ENCODE measurements at places on chromosomes 3 and 15.

- DNase-seq = no peak
These were observed 23.2 kb downstream of the C2CD4B start for GRCh38 chr15:62141643-62142588.

DNA sequence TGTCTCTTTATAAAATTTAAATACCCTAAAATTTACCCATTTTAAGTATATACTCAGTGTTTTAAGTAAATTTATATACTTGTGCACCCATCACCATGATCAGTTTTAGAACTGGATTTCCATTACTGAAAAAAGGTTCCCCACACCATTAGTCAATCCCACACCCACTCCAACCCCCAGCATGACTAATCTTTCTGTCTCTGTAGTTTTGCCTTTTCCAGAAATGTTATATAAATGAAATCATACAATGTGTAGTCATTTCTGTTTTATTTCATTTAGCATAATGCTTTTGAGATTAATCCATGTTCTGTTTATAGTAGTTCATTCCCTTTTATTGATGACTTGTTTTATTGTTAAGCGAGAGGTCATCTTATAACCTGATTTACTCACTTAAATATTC is 66.1 kb upstream of the LIMD1 start:
- DNase-seq = no peak

DNA sequence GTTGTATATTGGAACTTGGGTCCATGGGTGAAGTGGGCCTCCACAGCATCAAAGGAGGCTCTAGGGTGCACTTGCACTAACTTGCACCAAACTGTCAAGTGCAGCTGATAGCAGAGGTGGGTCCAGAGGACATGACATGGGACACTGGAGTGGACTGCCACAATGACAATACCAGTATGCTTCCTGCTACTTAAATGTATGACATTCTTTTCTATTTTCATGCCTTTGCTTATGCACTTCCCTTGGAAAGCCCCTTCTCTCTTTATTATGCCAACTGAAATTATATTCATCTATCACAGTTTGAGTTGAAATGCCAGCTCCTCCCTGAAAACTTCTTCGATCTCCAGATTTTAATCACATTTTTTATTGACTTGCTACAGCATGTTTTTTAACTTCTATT is 101.8 kb downstream of the CFAP20DC start:
- DNase-seq = no peak

DNA sequence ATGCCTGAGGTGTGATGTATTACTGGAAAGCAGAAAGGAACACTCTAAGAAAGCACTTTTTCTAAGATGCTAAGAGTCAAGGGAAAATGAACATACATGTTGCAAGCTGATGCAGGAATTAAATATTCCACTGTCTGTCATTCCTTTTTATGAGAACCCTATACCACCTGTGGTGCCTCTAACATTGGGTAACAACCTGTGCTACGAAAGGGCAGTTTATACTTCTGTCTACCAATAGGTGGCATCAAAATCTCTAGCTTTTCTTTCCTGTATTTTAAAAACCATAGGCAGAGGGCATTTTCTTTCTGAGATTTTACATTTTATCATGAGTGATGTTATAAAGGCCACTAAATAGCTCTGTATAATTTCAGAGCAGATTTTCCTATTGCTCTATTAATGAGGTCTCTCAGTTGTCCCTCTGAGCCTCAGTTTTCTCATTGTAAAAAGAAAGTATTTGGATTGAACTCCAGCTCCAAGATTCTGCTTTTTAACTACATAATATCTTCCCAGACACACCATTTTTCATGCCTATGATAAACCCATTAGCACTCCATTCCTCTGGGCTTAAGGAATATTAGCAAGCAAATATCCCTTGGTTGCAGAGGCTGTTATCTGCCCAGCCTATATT is 3.5 kb upstream of the CPNE4 start:
- peak; percentile 49 for DNase-seq

GRCh38 chr3:18238332-18238731 is 186.8 kb downstream of the SATB1 start:
- no peak for DNase-seq

DNA sequence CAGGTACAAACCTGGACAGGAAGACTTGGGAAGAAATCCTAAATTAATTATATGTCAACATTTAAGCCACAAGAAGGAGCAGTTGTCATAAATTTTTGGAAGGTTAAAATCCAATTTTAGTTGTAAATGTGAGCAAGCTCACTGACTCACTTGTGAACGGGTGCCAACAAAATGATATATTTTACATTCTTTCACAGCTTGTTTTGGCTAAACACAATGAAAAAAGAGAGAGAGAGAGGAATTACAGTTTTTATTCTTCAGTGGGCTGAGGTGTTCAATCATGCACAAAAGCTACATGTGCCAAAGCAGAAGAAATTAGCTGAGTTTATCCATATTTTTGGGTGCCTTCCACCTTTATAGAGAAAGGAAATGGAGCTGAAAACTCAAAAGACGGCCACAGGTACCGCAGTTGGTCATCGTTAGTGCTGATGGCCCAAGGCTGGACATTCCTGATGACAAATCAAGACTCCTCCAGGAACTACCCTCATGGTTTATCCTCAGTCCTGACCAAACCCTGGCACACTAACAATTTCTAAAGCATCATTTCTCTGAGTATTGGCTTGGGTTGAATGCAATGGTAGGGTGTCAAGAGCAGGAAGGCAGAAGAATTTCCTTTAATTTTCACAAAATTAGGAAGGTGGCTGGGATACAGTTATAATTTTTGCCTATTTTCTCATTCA is 37.6 kb upstream of the WNT5A start:
- no peak for DNase-seq

- no peak for DNase-seq
These were observed 223.7 kb downstream of the FMN1 start for GRCh38 chr15:32970847-32971246.

DNA sequence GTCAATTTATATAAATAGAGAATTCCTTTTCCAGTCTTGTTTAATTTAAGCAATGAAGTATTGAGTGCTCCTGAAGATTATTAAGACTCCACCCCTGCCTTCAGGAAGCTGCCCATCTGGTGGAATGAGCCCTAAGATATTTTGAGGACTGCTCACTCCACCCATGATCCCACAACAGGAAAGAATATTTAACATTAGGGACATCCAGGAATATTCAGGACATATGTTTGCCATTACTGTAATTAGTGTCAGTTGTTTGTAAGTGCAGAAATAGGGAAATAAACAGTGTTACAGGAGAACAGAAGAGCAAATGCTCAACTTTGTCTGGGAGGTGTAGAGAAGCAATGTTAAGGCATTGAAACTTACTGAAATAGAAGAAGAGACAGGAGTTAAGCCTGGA is 375.0 kb downstream of the ROBO2 start:
- no peak for DNase-seq

DNA sequence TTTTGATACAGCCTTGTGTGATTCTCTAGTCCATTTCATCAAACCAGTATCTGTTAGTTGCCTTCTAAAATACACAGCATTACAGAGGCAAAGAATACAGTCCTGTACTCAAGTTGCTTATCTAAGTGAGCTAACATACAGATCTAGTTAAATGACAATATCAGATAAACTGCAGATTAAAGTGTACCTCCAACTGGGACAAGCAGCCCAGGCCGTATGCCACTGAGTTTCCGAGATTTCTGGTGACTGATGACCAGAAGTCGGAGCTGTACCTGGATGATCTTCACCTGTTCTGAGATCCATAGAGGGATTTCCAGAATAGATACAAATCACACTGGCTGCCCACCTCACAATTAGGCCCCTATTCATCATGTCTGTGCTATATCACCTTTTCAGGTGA is 6.3 kb upstream of the TRIM59 start:
- no peak for DNase-seq

DNA sequence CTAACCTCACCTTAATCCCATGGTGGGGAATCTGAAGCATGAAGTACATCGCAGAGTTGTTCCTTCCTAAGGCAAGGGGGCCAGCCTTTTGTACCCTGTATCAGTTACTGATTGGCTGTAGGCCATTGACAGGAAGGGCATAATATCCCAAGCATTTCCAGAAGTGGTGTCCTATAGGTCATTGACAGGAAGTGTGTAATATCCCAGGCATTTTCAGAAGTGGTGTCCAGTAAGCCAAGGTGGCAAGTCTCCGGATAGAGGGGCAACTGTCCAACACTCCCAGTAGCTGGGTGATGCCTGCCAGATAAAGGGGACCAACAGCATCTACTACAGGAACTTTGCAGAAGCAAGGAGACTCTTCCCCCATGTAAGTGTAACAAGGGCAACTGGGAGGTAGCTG is 52.1 kb upstream of the MYRIP start:
- no peak for DNase-seq

GRCh38 chr15:101018016-101018415 is 98.9 kb downstream of the LRRK1 start:
- DNase-seq = no peak

GRCh38 chr3:175601521-175601920 is 742.4 kb downstream of the NAALADL2 start:
- DNase-seq = no peak

GRCh38 chr15:38479756-38480155 is 25.8 kb downstream of the FAM98B start:
- DNase-seq = no peak

- peak; percentile 34 for DNase-seq
These were observed 45.5 kb downstream of the TMOD3 start for GRCh38 chr15:51874751-51875644.

DNA sequence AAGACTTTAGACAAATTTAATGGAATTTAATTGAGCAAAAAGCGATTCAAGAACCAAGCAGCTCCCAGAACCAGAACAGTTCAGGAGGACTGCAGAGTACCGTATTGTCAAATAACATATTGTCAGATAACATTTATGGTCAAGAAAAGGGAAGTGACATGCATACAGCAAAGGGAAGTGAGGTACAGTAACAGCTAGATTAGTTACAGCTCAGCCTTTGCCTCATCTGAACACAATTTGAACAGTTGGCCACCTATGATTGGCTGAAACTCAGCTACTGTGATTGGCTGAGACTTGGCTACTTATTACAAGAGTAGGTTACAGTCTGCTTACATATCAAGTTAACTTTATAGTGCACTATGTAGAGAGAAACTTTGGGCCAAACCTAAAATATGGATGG is 21.9 kb downstream of the ZFAND6 start:
- peak; percentile 84 for DNase-seq

DNA sequence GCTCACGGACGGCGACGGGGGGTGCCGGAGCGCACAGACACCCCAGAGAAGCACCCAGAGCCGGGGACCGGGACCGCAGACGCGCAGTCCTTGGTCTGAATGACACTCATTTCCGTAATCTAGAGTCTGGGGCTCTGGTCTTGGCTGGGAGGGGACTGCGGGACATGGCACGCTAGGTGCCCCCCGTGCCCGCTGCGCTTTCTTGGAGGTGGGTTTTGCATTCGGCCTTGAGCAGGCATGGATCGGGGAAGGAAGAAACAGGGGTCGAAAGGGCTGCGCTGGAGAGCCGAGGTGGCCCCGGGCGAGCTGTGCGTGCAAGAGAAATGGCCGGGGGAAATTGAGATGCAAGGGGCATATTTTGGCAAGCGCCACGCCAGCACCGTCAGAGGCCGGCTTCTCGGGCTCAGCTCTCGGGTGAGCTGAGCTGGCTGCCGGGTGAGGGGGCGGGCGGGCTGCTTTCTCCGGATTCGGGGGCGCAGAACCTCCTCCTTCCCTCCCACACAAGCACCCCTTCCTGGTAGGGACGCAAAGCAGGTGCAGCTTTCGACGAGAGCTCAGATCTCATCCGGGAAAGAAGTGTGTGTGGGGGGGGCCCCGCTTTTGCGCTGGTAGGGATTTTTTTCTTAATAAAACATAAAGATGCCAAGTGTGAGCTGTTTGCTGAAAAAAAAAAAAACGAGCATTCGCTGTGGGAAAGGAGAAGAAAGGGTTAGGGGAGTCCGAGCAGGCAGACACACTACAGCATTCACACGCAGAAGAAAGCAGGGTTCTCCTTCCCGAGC is 963 bp upstream of the NTRK3 start:
- peak; percentile 11 for DNase-seq

DNA sequence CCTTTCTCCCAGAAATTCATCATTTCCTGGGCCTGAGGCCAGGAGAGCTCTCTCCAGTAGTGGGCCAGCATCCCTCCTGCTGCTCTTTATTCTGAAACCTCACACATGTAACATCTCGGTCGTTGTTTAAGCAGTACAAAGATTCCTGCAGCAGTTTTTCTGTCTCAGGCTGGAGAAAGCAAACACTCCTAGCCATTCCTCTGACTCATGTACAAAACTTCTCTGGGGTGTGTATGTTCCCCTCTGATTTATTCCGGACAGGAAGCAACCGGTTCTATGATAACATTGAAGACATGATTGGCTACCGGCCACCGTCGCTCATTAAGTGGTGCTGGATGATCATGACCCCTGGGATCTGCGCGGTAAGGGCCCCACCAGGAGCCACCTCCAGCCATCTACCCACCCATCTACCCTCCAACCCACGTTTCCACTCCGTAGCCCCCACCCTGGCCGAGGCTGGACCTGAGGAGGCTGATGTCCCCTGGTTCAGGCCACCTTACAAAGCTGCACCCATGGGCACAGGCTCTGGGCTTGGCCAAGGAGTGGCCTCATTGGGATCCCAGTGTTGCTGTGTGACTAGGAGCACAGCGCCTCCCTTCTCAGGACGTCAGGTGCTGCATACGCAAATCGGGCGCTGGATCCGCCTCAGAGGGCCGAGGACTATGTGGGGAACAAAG is 58.6 kb upstream of the SLC6A1 start:
- no peak for DNase-seq

GRCh38 chr3:14430706-14431451 is 28.5 kb downstream of the SLC6A6 start:
- no peak for DNase-seq

GRCh38 chr3:117427081-117427480 is 717.5 kb downstream of the TUSC7 start:
- DNase-seq = no peak

- no peak for DNase-seq
These were observed 139.4 kb downstream of the BBX start for GRCh38 chr3:107662124-107662507.

DNA sequence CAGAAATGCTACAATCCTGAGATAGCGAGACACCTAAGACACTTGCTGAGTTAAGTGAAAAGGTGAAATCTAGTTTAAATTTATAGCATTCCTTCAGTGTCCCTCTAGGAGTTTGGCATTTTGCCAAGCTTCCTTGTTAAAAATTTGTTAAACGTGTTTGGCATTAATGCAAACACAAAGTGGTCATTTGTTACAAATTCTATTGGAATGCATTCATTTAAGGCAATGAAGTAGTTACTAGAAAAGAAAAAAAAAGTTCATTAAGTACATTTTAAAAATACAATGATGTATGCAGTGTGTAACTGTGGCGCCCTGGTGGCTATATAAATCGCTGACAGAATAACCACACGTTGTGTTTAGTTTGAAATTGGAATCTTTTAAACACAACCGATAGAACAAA is 31.3 kb upstream of the WNT5A start:
- no peak for DNase-seq

DNA sequence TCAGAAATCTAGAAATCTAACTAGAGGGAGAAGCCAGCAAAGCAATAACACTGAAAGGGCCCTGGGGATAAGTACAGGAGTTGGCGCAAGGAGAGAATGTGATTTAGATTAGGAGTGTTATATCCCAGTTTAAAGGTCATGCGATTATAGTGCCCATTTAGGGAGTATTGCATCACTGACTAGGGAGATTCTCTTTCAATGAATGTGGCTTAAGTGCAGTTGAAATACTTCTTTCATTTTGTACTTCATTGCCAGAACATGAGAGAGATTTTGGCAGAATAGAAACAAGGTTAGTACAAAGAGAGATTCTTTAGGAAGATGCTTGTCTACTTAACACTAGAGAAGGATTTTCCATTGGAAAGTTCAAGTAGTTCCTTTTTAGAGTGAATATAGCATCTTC is 13.9 kb downstream of the ROBO2 start:
- no peak for DNase-seq

All from hematopoietic multipotent progenitor cell treated with erythropoietin and hydrocortisone succinate and interleukin-3 and kit ligand, for 4 days (in vitro differentiated cells).